ENCODE measurements at places on chromosomes 3 and 15. TPM values are rescaled to one million over a fixed set of nuclear protein-coding genes. Genes with fewer than 3 reads are reported as not detected.

- DNase-seq: no peak
These were observed 222.2 kb upstream of the BHLHE40 start for GRCh38 chr3:4756855-4757574.

DNA sequence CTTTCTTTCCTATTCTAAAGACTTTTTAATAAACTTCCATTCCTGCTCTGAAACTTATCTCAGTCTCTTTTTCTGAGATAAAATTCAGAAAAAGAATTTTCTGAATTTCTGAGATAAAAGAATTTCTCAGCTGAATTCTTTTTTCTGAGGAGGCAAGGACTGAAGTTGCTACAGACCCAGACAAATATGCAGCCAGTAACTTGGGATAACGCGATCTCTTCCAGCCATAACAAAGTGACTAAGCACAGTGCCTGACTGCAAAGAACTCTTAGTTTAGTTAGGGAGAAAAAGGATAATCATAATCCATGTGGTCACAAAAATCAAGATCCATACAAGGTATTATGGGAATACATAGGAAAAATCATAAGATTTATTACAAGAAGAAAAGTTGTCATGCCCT lies 222.0 kb upstream of the GAP43 start:
- peak; percentile 40 for DNase-seq

GRCh38 chr15:60155661-60156060 lies 151.6 kb downstream of the FOXB1 start:
- peak; percentile 16 for DNase-seq

GRCh38 chr3:149605902-149606301 lies 51.9 kb downstream of the WWTR1 start:
- no peak for DNase-seq

DNA sequence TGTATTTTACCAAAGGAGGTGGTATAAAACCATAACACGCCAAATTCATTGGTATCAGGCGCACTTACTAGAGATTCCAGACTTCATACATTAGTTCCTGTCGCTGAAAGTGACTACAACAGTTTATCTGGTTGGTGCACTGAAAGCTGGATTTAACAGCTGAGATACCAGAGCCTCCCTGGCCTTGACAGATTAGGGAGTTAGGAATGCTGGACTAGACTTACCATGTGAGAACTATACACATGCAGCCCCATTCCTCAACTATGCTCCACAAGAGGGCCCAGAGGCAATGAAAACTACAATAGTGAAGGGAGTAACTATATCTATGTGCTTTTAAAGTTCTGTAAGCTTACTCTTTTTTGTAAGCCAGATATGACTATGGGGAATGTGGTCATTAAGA lies 174.4 kb downstream of the STAG1 start:
- DNase-seq: no peak

DNA sequence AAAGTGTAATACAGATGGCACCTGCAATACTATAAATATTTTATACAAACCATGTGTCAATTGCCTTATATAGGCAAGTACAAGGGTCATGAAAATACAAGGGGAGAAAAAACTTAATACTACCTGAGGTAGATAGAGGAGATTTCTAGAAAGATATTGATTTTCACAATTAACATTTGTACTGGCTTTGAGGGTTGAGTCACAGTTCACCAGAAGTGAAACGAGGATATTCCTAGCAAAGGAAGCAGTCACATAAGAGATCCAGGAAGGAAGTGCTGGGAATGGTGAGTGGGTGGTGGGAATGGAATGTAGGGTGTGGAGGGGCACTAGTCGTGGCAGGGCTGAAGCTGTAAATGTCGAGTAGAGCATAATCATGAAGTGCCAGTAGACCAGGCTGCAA lies 108.7 kb downstream of the P2RY1 start:
- DNase-seq: peak; percentile 42

DNA sequence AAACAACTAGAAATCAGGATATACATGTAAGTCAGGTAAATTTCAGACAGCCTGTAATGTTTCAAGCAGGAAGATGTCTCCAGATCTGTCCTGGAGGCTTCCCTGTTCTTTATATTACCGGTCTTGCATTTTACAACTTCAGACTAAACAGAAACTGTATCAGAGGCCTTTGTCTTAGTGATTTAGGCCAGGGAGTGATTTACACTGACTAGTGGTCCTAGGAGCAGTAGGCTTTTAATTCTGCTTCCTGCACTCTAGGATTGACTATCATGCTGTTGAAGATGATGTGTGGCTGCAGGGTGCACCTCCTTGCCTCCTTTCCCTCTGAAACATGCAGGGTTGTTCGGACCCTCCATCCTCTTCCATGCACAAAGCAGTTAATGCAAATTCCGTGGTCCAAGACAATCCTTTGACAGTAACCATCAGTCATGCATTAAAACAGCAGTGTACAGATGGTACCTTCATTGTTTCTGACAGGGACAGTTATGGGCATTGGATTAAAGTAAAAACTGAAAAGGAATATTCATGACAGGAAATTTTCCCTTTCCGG lies 27.6 kb downstream of the CHRNA7 start:
- DNase-seq: no peak

DNA sequence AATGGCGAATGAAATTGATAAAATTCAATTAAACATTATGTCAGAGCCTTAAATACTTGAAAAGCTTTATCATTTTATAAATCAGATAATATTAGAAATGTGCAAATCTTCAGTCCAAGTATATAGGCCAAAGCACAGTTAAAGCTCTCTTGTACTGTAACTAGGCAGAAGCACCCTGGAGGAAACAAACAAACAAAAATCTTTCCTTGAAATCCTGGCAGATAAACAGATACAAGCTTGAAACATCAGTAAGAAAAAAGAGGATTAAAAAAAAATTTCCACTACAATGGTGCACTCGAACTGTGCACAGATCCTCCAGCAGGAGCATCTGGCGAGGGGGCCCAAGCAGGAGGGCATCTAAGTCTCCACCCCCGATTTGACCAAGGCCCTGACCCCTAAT lies 166.6 kb downstream of the PLD1 start:
- no peak for DNase-seq

- no peak for DNase-seq
These were observed 32.0 kb downstream of the KLHL25 start for GRCh38 chr15:85762756-85763127.

GRCh38 chr15:53837263-53837662 lies 77.8 kb upstream of the WDR72 start:
- peak; percentile 38 for DNase-seq

DNA sequence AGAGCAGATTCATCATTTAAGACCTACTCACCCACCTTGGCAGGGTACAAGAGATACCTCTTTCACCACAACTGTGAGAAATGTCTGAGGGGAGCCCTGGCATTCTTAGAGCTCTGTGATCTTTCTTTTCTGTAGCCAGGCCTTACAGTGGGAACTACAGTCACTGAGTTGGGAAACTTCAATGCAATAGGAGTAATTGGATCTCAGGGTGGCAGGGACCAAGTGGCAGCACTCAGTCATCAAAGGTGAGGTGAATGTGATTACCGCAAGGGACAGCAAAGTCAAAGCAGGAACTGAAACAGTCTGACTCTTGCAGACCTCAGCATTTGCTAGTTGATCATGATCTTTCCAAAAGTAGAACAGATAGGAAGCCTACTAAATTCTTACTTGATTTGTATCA lies 7.2 kb upstream of the MCF2L2 start:
- DNase-seq: no peak

DNA sequence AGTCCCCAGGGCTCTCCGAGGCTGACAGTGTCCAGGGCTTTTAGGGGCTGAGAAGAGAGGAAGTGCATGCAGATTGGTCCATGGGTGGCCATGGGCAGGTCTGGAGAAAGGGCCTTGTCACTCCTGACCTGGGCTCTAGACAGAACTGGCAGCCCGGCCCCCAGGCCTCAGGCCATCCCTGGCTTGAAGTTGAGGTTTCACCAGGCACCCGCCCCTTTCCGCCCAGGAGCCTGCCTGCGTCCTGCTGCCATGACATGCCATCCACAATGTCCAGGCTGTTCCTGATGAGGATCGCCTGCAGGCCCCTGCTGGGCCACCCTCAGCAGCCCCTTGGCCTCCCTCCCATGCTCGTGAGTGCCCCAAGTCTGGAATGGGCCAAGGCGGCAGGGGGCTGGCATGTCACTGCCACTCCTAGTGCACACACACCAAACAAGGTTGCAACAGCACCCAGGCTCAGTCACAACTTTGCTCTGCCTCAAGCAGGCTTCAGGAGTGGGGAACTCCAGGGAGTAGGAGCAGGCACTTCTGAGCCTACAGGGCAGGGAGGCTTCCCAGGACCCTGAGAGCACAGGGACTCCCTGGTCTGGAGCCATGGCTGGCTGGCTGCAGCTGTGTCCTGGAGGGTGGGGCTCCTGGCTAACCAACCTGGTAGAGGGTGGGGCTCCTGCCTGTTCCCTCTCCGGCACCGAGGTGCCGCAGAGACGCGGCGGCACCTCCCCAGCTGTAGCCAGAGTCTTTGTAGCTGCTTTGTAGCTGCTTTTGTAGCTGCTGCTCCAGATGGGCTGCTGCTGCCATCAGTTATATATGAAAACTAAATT lies 1457.1 kb upstream of the GBE1 start:
- no peak for DNase-seq

Gene SPSB4
- total RNA-seq: not detected

Gene IRAK2
- total RNA-seq: 7.0 TPM

Gene HCN4
- total RNA-seq: not detected

Gene DNAJA4
- not detected for total RNA-seq

Gene IMP3
- total RNA-seq: 58.0 TPM

Gene ERC2
- total RNA-seq: 0.44 TPM

Data from MCF 10A (cell line).